Hematopoietic multipotent progenitor cell treated with erythropoietin and hydrocortisone succinate and interleukin-3 and kit ligand, for 4 days (in vitro differentiated cells): ENCODE measurements at places on chromosomes 7 and 10.

DNA sequence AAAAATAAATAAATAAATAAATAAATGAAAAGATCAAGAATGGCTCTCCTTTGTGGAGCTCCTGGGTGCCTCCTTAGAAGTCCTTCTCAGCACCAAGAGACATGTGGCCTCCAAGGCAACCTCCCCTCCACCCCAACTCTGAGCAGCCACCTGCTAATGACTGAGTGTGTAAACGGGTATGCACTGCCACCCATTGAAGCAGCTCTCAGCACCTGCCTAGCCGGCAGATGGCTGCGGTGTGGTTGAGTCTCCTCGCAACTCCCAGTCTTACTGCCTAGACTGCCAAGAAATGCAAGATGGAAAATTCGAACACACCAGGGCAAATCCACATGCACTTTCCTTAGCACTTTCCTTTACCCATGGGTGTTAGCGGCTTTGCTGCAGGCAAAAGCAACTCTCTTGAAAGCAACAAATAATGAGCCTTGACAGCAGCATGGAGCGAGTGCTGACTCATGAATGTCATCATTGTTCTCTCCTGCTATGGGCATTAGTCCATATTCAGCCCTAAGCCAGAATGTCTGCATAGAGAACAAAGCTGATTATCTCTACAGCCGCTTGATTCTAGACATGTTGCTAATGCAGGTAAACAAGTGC is 913.9 kb upstream of the AUTS2 start:
- DNase-seq, result no peak

- DNase-seq, result peak; percentile 90
These were observed 26.5 kb downstream of the NUB1 start for GRCh38 chr7:151368136-151368571.

DNA sequence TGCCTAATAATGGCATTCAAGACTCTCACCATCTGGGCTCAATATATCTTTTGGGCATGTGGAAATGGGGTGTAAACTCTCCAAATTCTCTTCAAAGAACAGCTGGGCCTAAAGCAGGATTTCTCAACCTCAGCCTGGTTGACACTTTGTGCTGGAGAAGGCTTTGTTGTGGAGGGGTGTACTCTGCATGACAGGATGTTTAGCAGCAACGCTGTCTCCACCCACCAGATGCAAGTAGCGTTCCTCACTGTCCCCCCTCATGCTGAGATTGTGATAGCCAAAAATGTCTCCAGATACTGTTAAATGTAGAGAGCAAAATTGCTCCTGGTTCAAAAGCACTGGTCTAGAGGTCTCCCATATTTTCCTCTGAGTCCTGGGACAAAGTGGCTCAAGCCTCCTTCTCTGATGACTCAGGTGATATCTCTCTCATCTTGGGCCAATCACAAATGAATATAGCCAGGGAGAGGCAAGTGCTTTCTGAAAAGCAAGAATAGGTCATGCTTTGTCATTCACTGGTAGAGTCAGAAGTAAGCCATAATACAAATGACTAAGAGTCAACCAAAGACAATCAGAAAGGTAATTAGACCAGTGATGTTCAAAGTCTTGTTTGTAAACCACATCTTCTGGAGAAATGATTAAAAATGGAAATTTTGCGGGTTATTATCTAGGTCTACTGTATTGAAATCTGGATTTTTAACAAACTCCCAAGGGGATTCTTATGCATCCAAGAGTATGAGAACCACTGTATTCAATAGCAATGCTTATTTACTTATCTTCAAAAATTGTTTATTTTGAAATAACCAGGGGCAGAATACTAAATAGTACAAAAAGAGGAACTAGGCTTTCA is 330.8 kb downstream of the PTEN start:
- no peak for DNase-seq

- DNase-seq, result peak; percentile 50
These were observed 380.9 kb downstream of the LRRTM3 start for GRCh38 chr10:67306588-67307205.

DNA sequence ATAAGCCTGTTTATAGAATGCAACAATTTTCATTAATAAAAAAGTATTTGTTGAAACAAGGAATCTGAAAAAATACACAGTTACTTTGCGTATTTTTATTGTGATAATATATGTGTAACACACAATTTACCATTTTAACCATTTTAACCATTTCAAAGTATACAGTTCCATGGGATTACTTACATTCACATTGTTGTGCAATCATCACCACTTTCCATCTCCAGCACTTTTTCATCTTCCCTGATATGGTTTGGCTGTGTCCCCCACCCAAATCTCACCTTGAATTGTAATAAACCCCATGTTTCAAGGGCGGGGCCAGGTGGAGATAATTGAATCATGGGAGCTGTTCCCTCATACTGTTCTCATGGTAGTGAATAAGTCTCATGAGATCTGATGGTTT is 61.3 kb upstream of the GLCCI1 start:
- DNase-seq, result no peak

DNA sequence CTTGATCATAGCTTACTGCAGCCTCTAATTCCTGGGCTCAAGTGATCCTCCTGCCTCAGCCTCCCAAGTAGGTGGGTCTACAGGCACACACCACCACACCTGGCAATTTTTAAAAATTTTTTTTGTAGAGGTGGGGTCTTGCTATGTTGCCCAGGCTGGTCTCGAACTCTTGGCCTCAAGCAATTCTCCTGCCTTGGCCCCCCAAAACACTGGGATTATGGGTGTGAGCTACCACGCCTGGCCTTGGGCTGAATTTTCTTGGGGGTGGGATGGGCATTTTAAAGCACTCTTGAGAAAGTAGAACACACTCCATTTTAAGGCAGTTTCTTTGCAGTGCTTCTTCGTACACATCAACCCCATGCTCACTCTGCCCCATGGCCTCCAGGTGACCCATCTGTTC is 28.7 kb downstream of the TBXAS1 start:
- no peak for DNase-seq

- DNase-seq, result no peak
These were observed 162.7 kb upstream of the PRSS1 start for GRCh38 chr7:142586611-142587010.

- no peak for DNase-seq
These were observed 119.0 kb downstream of the FZD1 start for GRCh38 chr7:91383053-91383904.

DNA sequence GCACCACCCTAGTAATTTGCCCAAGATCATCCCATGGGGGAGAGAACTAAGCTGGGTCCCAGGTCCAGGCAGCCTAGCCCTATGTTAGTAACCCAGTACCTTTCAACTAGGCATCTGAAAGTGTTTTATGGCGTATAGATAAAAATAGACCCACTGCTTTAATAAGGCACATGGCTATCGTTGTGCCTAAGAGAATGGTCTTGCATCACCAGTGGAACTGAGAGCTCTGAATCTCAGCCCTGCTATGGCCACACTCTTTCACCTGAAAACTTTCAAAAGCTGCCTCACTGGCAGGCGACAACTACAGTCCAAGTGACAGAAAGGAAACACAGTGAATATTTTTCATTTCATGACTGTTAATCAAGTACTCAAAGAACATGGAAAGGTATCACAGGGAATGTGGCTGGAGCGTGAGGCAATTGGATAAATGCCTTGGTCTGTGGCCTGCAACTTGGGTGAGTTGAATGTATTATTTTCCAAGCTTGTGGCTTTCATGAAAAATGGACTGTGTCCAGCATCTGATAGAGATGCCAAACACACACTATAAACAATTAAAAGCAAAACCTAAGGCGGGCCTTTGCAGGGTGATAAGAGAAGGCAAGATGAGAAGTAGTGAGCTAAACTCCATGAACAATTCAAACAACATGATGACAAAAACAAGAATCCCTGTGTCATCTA is 18.0 kb upstream of the SFMBT2 start:
- DNase-seq, result no peak

GRCh38 chr7:17103984-17104383 is 194.5 kb upstream of the AHR start:
- no peak for DNase-seq

DNA sequence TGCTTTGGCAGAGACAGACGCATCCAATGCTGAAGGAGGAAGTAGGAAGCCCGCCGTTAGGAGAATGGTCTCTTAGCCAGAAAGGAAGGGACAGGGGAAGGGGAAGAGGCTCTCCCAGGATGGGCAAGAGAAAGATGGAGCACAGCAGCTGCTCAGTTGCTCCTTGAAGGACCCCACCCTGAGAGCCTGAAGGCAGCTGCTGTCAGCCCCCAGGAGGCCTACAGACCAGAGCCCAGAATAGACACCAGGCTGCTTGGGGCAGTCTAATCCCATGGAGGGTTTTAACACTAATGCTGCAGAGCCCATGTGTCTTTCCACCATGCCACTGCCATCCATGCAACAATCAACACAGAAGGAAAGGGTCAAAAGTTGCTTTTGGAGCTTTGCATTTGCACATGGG is 3.5 kb upstream of the C7orf33 start:
- DNase-seq, result no peak

DNA sequence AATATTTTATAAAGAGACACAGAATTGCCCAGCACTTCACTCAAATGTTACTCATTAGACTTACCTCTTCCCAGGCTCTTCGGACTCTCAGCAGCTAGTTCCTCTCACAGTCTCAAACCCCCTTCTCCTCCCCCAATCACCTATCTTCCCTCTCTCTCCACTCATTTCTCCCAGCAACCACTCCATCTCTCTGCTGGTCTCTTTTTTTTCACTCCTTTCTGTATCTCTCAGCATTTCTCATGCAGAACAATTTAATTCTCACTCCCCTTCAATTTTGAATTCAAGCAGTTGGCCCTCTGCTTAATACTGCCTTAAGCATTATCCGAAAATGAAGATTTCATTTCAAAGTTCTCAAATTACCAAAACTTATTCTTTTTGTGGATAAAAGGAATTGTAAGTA is 34.4 kb upstream of the CAV2 start:
- no peak for DNase-seq

GRCh38 chr7:83643012-83643411 is 5.9 kb downstream of the SEMA3E start:
- no peak for DNase-seq

DNA sequence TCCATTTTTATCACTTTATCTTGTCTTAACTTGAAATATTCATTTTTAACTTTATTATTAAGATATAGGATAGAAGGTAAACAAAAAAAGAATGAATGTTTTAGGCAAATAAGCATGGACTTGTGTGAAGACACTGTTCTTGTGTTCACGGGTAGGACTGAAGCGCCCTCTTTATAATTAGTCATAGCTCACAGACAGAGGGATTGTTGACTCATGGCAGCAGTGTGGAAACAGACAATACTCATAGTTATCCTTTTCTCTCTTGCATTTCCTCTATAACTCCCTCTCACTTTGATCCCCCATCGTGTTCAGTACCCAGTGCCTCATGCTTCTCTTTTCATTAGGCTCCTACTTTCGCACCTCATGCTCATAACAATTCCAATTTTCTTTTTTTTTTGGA is 731.8 kb downstream of the PHTF2 start:
- no peak for DNase-seq

GRCh38 chr7:7421826-7422225 is 113.8 kb downstream of the COL28A1 start:
- DNase-seq, result no peak

GRCh38 chr7:35185908-35186731 is 67.8 kb downstream of the TBX20 start:
- peak; percentile 67 for DNase-seq

DNA sequence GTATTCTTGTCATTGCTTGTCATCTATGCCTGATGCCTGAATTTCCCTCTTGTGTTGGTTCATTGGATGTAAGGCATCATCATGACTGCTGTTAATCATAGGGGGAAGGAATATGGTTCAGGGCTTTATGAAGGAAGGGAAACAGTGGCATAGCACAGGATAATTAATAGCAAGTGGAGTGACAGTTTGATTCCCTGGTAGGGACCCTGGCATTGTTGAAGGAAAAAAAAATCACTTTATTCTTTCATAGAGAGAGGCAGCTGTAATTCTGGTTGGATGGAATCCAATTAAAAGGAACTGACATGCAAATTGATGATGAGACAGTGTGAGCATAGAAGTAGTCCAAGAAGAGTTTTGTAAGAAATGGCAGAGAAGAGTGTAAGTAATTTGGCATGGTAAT is 121.4 kb downstream of the AUTS2 start:
- DNase-seq, result no peak

DNA sequence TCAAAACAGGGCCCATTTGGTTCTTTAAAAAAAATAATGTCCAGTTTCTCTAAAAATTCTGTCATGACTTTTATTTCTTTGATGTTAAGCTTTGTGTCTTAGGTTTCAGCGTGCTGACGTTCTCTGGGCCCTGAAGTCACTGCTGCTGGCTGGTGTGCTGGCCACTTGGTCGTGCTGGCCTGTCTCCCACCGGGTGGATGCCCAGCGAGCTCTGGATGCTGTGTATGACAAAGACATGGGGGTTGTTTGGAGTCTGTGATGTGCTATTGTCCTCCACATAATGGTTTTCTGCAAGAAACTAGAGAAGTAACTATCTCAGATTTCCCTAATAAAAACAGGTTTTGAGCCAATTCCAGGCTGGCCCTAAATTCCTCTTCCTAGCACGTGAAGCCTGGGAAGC is 9.5 kb upstream of the IDI2 start:
- DNase-seq, result no peak

DNA sequence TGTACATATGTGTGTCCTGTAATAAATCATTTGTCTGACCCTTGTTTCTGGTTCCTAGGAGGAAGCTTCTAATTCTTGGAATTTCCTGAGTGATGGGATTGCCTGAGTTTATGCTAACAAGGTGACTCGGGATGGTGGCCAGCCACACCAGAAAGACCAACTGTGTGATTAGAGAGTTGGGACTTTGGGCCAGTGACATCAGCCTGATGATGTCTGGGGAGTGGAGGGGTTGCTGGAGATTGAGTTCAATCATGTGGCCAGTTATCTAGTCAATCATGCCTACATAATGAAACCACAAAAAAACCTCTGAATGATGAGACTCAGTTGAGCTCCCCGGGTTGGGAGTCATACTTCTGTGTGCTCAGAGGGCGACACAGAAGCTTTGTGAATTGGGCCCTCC is 23.5 kb upstream of the CARD11 start:
- DNase-seq, result peak; percentile 36

- DNase-seq, result no peak
These were observed 324.3 kb downstream of the PTPRN2 start for GRCh38 chr7:158263110-158263963.
